Astrocyte (in vitro differentiated cells and primary cell): ENCODE measurements at places on chromosomes 3 and 15. TPM values are rescaled to one million over a fixed set of nuclear protein-coding genes. Genes with fewer than 3 reads are reported as not detected.

GRCh38 chr3:79011821-79012529 lies 755.8 kb downstream of the ROBO1 start:
- H3K27me3 ChIP-seq, result no peaks in the 10 kb centered on the region
- H3K4me3 ChIP-seq, result no peak overlapping the region
- no peak overlapping the region for H3K27ac ChIP-seq
- DNase-seq, result no peak

DNA sequence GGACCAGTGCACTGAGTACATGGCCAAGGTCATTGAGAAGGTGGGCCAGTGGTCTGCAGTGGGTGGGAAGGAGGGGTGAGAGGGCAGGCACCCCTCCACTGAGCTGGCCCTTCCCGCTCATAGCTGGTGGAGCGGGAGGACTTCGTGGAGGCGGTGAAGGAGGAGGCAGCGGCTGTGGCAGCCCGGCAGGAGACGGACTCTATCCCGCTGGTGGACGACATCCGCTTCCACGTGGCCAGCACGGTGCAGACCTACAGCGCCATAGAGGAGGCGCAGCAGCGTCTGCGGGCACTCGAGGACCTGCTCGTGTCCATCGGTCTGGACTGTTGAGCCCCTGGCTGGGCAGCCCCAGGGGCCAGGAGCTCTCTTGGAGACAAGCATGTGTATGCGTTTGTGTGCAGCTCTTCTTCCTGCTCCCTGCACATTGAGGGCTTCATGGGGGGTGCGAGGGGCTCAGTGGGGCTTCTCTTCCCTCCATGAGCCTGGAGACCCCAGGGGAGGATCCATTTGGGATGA lies 7.5 kb downstream of the ABTB1 start:
- no peaks in the 10 kb centered on the region for H3K4me1 ChIP-seq
- H3K27ac ChIP-seq, result no peak overlapping the region
- DNase-seq, result no peak
- no peak overlapping the region for H3K4me3 ChIP-seq

DNA sequence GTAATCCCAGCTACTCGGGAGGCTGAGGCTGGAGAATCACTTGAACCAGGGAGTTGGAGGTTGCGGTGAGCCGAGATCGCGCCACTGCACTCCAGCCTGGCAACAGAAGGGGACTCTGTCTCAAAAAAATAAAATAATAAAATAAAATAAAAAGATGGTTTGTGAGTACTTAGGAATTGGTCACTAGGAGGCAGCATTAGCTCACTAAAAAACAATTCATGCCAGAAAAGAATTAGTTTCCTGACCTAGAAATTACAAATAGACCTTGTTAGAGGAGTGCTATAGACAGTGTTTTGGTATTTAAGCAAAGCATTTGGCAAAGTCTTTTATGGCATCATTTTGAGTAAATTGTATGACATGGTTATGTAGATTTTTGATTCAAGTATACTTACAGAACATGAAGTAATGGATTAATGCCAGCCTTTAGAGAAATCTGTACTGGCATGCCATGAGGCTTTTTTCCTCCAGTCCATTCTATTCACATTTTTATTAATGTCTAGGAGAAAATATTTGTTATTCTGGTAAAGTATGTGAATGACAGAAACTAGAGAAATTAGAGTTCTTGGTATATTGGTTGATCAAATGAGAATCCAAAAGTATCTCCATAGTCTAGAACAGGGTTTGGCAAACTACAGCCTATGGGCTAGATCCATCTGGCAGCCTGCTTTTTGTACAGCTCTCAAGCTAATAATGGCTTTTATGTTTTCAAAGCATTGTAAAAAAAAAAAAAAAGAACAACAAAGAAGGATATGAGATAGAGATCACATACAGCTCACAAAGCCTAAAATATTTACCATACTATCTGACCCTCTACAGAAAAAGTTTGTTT lies 81.6 kb downstream of the LRRC49 start:
- no peaks in the 10 kb centered on the region for H3K36me3 ChIP-seq
- H3K27ac ChIP-seq, result no peak overlapping the region
- DNase-seq, result peak; percentile 54
- H3K4me1 ChIP-seq, result peaks cover 5% of the 10 kb centered on the region

DNA sequence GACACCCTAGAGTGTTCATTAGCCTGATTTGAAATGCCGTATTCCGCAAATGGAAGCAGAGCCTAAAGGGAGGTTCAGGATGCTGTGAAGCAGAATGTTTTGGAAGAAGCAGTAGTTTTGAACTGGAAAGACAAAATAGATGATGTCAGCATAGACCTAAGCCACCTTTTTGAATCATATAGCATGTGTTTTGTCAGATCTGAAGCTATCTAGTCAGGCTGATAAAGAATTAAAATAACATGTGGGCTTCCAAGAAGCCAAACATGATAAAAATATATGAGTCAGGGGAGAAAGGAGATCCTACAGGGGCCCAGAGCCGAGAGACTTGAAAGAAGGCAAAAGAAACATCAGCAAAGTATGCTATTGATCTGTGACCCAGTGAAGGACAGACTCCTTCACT lies 47.2 kb upstream of the RASA2 start:
- peaks cover 27% of the 10 kb centered on the region for H3K4me1 ChIP-seq
- H3K27ac ChIP-seq, result peak overlapping the region; percentile 41
- H3K4me3 ChIP-seq, result no peak overlapping the region
- no peaks in the 10 kb centered on the region for H3K27me3 ChIP-seq
- peaks cover 32% of the 10 kb centered on the region for H3K36me3 ChIP-seq

The LMAN1L gene
- 0.32 TPM in 1 of 2 replicates, not detected in the other for total RNA-seq

- no peak overlapping the region for H3K4me3 ChIP-seq
- peaks cover 5% of the 10 kb centered on the region for H3K4me1 ChIP-seq
These were observed 5.5 kb downstream of the MEF2A start for GRCh38 chr15:99571299-99571698.

- no peaks in the 10 kb centered on the region for H3K27me3 ChIP-seq
- no peak overlapping the region for H3K4me3 ChIP-seq
These were observed 31.3 kb downstream of the TNIK start for GRCh38 chr3:171428892-171429291.

The CLDN18 gene
- not detected in 2 replicates for total RNA-seq

- H3K4me3 ChIP-seq, result no peak overlapping the region
- H3K4me1 ChIP-seq, result no peaks in the 10 kb centered on the region
- DNase-seq, result no peak
These were observed 325.5 kb downstream of the SI start for GRCh38 chr3:164752812-164753211.

DNA sequence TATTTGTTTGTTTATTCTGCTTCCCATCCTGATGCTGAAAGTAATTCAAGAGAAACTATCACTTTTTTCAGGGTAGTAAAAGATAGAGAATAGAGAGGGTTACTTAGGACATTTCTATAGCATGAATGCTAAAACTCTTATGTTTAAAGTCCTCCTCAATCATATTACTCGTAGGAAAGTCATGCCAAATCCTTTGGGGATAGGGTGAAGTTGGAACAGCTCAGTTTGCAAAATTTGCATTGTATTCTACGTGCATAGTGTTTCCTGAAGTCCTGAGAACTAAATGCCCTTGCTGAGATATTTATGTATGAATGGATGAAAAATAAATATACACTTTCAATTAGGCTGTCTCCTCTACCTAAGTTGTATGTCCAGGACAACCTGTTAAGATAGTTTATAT lies 14.6 kb downstream of the PLSCR5 start:
- DNase-seq, result no peak
- H3K4me3 ChIP-seq, result no peak overlapping the region
- no peaks in the 10 kb centered on the region for H3K27me3 ChIP-seq
- no peak overlapping the region for H3K27ac ChIP-seq
- no peaks in the 10 kb centered on the region for H3K36me3 ChIP-seq

- peaks cover 3% of the 10 kb centered on the region for H3K4me1 ChIP-seq
- H3K27me3 ChIP-seq, result peaks cover 2% of the 10 kb centered on the region
- no peak overlapping the region for H3K27ac ChIP-seq
These were observed 4.5 kb upstream of the LSAMP start for GRCh38 chr3:116449546-116450350.

DNA sequence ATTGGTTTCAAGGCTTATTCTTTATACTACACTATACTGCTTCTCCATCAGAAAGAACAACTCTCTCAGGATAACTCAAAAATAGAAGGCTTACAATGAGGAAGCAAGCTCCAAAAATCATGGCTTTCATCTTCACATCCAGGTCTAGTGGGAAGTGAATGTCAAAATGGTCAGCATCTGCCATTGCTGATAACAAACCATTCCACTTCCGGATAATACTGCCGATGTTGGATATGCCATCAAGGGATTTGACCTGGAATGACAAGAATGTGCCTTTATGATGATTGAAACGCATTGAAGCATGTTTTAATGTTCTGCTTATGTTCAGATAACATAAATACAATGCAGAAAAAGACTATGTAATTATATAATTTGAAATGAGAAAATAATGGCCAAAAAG lies 34.0 kb upstream of the PLOD2 start:
- no peaks in the 10 kb centered on the region for H3K4me1 ChIP-seq
- H3K36me3 ChIP-seq, result no peaks in the 10 kb centered on the region
- no peak for DNase-seq
- no peaks in the 10 kb centered on the region for H3K27me3 ChIP-seq
- no peak overlapping the region for H3K4me3 ChIP-seq
- H3K27ac ChIP-seq, result no peak overlapping the region

The TMEM108 gene
- total RNA-seq, result 5.6 and 5.9 TPM in 2 replicates

GRCh38 chr3:25781758-25782594 lies 1.3 kb downstream of the NGLY1 start:
- H3K36me3 ChIP-seq, result peaks cover under 1% of the 10 kb centered on the region
- H3K4me3 ChIP-seq, result peak overlapping the region; percentile 83
- no peaks in the 10 kb centered on the region for H3K27me3 ChIP-seq
- H3K4me1 ChIP-seq, result peaks cover 17% of the 10 kb centered on the region

GRCh38 chr3:42914771-42915515 lies 9.0 kb downstream of the ZNF662 start:
- H3K4me3 ChIP-seq, result no peak overlapping the region
- H3K27ac ChIP-seq, result no peak overlapping the region
- DNase-seq, result no peak
- peaks cover 3% of the 10 kb centered on the region for H3K36me3 ChIP-seq
- H3K4me1 ChIP-seq, result no peaks in the 10 kb centered on the region

The PLCL2 gene
- 3.1 and 3.9 TPM in 2 replicates for total RNA-seq
